ENCODE measurements at places on chromosomes 4 and X.

DNA sequence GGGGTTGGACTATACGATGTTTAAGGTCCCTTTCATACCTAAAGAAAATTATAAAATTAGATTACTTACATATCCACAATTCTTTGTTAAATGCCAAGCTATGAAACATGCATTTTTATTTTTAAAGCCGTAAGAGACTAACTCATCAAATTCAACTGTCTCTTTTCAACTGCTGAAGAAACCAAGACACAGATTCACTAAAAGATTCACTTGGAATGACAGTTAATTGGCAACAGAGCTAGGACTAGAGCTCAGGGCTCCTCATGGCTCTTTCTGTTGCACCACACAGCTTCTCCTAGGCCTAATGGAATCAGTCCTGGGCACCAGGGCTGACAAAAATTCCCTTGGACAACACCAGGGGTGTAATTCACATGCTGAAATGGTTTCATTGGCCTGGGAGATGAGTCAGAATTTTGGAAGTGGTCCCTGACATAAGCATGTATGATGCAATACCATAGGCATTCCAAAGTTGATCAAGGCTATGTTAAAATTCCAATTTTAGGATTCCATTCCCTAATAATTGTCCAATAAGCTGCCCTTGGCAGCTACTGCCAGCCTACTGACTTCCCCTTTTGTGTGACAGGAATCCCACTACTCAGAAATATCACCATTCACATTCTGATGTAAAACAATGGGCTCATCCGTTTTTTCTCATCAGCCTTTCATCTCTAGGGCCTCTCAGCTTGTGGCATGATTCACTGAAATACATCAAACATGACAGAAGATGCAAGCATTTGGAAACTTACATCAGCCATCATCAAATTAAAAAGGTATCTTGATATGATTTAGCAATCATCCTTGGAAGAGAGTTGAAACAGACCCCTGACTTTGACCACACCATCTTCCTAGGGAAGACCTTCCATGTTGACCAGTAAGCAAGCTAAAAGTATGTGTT, 54.2 kb downstream of the PLAC1 start:
- DNase-seq: no peak

DNA sequence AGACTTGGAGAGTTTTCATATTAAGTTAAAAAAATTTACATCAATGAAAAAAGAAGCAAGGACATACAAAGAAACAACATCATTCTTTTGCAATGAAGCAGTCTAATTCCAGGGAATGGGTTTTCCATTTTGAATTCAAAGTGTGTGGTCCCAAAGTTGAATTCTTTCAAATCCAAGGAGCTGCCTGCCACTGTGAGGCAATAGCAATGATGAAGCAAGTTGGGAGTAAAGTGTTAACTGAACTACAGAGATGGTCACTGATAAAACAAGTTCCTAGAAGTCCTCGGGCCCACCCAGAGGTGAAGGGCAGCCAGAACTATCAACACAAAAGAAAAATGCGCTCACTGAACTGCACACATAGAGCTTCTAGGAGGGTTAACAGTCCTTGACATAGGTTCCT, 115.9 kb downstream of the RAB28 start:
- no peak for DNase-seq

DNA sequence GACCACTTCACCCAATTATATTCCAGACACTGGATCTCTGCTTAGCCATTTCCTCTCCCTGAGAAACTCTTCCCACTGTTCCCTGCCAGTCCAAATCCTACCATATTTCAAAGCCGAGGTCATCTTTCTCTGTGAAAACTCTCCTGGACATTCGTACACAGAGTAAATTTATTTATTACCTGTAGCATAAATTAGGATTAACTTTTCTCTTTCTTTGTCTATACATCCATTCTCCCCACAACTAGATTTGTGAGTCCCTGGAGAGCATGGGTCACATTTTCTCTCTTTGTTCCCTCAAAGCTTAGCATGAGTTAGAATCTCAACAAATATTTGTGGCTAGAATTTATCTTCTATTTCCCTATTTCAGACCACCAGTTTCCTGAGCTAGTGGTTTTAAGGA, 27.8 kb upstream of the SMIM10 start:
- DNase-seq: no peak

GRCh38 chrX:107924136-107924746, 57.9 kb downstream of the TEX13B start:
- no peak for DNase-seq

DNA sequence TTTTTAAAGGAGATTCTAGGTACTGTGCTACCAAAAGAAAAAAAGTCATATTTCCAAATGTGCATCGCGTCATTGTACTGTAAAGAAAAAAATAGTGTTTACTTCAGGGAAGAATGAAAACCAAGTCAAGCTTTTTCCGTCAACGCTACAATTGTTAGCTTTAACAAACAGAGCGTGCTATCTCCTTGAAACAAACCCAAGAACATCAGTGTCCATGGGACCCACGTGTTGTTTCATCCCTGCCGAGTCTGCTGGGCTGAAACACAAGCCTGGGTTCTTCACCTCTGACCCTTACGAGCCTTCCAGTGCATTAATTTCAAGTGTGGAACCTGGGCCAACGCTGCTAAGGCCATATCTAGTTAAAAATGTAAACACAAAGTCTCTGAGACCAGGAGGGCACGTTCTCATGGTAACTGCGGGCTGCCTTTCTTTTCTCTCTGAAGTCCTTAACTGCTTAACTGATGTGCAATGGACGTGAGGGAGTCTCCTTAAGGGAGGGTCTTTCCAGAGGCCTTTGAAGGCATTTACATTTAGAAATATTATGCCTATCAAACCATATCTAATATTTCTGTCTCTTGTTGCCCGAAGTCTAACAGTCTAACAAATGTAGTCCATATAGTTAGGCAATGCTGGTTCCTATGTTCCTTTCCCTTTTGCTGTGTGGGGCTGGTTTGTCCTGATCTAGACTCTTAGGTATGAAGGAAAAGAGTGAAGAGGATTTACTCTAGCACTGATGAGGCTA, 36.3 kb downstream of the ING2 start:
- DNase-seq: no peak
